ENCODE measurements at places on chromosomes 3 and 15.

GRCh38 chr3:82038556-82038955 is 277.1 kb upstream of the GBE1 start:
- DNase-seq, result no peak

GRCh38 chr15:85920956-85921355 is 126.2 kb upstream of the KLHL25 start:
- DNase-seq, result no peak

- DNase-seq, result no peak
Measured at GRCh38 chr3:128584412-128585020, 66.1 kb downstream of the RPN1 start.

DNA sequence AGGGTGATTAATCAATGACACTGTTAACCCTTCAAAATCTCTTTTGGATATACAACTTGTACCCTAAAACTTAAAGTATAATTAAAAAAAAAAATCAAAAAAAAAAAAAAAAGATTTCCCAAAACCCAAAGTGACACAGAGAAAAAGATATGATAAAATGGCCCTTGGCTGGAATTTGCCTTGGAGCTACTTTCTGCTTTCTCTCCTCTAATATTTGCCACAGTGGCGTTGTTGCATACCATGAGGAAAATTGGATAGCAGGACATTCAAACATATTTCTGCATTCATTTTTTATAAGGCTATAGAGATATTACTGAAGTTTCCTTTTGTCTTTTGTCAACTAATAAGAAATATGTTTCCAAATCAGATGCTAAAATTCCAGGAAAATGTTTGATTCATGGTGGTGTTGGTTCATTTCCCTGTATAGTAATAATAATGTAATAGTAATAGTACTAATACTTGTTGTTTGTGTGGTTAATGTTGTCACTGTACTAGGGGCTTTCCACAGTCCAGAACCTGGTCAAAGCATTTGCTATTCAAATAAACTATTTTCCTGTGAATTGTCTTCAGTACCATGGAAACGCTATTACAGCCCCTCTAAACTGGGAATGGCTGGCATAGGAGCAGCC is 441.3 kb upstream of the THBS1 start:
- no peak for DNase-seq

DNA sequence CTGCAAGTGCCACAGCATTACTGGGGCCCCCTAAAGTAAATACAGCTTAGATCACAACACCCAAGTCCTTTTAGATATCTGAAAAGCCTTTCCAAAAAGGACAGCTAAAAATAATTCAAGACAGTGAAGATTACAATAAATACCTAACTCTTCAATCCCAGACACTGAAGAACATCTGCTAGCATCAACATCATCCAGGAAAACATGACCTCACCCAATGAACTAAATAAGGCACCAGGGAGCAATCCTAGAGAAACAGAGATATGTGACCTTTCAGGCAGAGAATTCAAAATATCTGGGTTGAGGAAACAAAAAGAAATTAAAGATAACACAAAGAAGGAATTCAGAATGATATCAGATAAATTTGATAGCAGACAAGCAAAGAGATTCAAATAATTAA is 71.7 kb upstream of the TTC14 start:
- DNase-seq, result no peak

- DNase-seq, result no peak
Measured at GRCh38 chr3:74302969-74303368, 311.5 kb downstream of the CNTN3 start.

- no peak for DNase-seq
Measured at GRCh38 chr15:43429687-43430086, 58.8 kb downstream of the TUBGCP4 start.

- DNase-seq, result no peak
Measured at GRCh38 chr3:178969004-178969700, 102.5 kb downstream of the ZMAT3 start.

DNA sequence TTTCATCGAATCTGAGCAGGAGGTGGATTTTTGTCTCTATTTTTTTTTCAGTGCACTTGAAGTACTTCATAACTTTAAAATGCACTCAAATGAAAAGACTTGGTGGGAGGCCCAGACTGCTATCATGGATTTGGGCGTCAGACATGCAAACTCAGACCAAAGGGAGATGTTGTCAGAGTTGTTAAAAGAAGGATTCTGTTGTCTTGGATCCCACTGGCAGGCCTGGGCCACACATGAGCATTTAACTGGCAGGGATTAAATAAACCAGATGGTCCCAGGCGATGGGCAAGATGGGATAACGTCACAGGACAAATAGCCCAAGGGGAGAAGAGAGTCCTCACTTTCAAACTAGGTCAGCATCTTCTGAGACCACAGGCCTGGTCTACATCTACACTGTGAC is 15.4 kb downstream of the RTP1 start:
- DNase-seq, result no peak

DNA sequence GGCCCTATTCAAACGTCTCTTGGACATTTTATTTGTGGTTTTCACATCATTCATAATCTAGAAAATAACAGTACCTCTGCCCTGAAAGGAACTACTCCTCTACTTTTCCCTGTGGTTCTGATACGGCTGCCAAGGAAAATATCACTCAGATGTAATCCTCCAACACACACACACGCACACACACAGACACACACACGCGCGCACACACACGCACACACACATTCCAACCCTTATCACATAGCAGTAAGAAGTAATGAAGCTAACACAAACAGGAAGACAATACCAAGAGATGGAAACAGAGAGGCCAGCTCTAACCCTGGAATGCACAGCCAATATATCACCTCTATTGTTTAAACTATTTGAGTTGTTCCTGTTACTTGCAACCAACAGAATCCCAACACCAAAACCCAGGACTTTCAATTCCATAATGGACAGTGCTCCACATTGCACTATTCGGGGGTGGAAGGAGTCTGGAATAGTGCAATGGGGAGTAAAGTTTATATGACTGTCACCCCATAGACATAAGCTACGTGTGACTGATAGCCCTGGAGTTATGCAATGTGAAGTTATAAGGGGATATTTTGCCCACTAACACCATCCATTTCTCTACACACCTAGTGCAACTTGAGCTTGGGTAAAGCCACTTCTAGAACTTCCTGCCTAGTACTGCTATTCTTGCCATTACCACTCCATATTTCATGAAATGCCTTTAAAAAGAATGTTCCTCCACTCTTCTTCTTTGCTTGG is 71.3 kb upstream of the FNDC3B start:
- DNase-seq, result no peak

DNA sequence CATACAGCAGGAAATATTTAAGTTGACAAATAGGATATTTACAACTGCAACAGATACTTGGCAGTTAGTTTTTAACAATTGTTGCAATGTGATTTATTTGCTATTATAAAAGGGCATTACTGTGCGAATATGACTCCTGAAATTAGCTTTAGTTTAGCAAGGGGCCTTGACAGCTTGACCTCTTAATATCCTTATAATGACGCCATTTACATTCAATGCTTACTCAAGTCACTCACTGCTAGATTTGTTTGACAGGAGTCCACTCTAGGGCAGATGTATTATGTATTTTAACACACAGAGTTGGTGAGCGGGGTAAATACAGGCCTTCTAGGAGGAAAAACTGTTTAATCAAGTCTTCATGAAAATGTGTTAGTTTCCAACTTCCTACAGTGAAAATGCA is 58.1 kb upstream of the C15orf61 start:
- no peak for DNase-seq

DNA sequence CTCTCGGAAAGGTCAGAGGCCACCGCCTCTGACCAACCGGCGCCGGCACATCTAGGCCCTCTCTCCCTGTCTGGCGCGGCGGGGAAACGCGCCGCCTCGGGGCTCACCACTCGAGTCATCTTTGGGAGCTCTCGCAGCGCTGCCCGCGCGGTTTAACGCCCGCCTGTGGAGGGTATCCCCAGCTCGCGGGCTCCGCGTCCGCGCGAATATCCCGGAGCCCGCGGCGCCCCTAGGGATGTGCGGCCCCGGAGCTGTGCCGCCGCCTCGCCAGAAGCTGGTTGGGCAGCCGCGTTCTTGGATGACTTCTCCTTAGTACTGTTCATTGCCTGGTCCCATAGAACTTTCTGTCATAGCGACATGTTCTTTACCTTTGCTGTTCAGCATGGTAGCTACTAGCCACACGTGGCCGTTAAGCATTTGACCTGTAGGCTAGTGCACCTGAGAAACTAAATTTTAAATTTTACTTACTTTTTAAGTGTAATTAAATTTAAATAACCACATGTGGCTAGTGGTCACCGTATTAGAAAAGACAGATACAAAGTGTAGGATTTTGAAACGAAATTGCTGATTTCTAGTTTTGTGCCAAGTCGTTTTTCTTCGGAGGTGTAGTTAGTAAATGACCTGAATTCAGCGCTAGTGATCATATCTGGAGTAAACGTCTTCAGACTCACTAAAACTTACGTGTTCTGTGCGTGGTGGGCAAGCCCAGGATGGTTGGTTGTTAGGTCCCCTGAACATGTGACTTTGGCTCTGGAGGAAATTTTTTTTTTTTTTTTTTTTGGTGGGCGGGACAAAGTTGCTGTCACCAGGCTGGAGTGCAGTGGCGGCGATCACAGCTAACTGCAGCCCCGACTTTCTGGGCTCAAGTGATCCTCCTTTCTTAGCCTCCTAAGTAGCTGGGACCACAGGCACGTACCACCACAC is 835 bp downstream of the ARIH2 start:
- DNase-seq, result no peak

DNA sequence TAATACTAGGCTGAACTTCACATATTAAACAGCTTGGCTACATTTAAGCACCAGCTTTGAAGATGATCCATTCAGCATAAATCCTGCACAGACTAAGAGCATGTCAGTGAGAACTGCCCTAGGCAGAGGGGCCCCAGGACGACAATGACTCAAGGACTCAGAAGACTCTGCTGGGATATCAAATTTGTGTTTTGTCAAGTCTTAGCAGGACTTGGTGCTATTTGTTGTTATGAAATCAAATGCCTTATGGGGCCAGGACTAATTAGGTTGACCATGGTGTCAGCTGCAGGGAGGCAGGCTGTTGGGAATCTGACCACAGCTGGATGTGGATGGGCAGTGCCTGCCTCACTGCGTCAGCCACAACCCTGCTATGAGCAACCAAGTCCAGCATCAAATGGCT is 91.8 kb downstream of the RYR3 start:
- no peak for DNase-seq

GRCh38 chr15:33985751-33986150 is 17.5 kb downstream of the CHRM5 start:
- no peak for DNase-seq

Data from chondrocyte (in vitro differentiated cells).